ENCODE measurements at places on chromosomes 16 and 17. TPM values are rescaled to one million over a fixed set of nuclear protein-coding genes. Genes with fewer than 3 reads are reported as not detected.

The TEX19 gene
- total RNA-seq = not detected

DNA sequence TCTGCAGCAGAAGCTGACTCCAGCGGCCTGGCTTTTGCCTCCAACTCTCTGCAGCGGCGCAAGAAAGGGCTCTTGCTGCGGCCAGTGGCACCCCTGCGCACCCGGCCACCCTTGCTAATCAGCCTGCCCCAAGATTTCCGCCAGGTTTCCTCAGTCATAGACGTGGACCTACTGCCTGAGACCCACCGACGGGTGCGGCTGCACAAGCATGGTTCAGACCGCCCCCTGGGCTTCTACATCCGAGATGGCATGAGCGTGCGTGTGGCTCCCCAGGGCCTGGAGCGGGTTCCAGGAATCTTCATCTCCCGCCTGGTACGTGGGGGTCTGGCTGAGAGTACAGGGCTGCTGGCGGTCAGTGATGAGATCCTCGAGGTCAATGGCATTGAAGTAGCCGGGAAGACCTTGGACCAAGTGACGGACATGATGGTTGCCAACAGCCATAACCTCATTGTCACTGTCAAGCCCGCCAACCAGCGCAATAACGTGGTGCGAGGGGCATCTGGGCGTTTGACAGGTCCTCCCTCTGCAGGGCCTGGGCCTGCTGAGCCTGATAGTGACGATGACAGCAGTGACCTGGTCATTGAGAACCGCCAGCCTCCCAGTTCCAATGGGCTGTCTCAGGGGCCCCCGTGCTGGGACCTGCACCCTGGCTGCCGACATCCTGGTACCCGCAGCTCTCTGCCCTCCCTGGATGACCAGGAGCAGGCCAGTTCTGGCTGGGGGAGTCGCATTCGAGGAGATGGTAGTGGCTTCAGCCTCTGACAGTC lies 1.3 kb downstream of the PARD6A start:
- DNase-seq = no peak

The CTRB2 gene
- total RNA-seq = 12.7 TPM

DNA sequence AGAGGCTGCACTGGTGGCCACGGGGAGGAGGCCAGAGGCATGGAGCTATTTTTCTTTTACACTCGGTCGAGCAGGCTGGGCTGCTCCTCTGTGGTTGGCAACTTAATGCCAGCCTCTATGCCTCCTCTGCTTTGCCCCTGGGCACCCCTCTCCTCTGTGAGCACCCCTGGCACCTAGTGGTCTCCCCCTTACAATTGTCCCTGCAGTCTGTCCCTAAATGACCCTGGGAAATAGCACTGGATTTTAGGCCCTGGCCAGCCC lies 27.0 kb downstream of the LRRC75A start:
- no peak for DNase-seq

The OR2C1 gene
- total RNA-seq = not detected

GRCh38 chr17:1709971-1710806 lies at the start of gene TLCD2:
TSS of gene TLCD2 (minus strand) at chr17:1710377. CDS start at chr17:1710242, 135 bp downstream.
- DNase-seq = peak; percentile 88

DNA sequence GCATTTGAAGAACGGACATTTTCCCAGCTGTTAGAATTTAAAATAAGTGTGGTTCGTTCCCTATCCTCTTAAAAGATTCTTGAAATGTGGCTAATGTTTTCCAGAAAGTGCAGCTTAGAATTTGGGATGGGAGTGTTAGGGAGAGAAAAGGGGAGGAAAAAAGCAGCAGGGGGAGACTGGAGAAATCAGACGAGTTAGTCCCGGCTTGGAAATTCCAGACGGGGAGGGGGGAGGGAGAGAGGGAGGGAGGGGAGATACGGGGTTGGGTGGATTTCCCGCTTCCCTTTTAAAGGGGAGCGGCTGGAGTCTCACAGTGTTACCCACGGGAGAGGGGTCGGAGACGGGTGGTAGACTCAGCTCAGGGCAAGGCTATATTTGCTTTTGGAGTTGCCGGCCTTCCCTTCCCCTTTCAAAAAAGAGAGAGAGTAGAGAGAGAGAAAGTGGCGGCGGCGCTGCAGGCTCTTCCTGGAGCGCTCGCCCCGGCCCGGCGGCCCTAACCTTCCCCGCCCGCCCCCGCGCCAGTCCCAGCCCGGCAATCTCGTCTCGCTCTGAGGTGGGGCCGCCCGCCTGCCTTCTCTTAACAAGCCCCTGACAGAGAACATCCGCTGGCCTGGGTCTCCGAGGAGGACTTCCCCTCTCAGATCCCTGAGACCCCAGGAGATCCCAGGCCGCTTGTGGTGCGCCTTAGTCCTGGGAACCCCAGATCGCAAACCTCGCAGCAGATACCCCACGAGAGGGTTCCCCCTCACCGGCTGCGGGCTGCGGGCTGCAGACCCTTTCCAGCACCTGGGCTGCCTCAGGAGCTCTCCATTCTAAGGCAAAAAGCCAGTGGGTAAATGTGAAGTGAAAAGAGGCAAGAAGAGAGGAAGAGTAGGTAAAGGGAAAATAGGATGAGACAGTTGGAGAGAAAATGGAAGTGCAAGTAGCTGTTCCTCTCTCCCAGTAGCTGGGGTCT lies 6.6 kb downstream of the IGF2BP1 start:
- no peak for DNase-seq

Measured in left lobe of liver (tissue), 2 donors.